Hepatic stellate cell (primary cell): ENCODE measurements at places on chromosomes 1 and 21.

DNA sequence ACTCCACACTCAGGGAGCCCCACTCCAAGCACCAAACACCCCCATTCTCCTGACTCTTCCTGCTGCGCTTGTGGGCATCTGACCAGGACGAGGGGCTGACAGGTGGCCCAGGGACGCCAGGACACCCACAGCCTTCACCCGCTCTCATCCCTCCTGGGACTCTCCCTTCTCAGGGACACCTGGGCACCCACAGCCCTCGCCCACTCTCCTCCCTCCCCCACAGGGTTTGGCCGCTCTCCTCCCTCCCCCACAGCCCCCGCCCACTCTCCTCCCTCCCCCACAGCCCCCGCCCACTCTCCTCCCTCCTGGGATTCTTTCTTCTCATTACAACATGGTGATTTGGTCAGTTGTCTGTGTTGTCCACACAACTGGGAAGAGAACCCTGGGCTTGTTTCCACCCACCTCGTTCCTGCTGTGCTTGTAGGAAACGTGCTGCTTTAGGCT lies 43.4 kb downstream of the PRDM15 start:
- DNase-seq = no peak

DNA sequence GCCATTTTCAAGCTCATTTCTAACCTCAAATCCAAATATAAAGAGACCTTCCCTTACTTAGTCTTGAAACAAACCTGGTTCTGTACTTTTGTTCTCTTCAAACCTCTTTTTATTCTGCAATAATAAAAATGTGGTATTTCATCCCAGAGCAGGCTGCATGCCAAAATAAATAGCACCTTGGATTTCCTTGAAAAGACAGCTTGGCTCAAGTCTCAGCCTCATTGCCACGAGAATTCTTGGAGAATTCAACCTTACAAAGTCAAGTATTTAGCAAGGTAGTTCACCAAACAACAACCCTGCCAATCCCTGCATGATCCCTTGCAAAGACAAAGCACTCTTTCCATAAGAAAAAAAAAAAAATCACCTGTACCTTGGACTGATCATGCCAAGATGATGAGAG lies 33.8 kb downstream of the KANK4 start:
- DNase-seq = no peak

DNA sequence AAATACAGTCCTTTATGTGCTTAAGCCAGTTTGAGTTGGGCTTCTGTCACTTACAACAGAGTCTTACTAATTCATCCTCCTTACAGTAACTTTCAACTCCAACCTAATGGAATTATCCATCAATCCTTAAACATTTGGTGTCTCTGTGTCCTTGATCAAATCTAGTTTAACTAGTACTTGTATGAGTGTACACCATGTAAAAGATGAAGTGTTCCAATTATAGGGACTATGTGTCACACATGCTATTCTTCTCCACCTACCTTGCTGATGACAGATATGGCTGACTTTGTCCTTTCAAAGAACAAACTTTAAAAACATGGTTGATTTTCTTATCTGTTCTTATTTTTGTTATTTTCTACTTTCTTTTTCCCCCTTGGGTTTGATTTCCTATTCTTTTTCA lies 60.4 kb upstream of the NBPF3 start:
- DNase-seq = no peak

GRCh38 chr1:172399756-172400721 lies 20.4 kb upstream of the C1orf105 start:
- DNase-seq = no peak

DNA sequence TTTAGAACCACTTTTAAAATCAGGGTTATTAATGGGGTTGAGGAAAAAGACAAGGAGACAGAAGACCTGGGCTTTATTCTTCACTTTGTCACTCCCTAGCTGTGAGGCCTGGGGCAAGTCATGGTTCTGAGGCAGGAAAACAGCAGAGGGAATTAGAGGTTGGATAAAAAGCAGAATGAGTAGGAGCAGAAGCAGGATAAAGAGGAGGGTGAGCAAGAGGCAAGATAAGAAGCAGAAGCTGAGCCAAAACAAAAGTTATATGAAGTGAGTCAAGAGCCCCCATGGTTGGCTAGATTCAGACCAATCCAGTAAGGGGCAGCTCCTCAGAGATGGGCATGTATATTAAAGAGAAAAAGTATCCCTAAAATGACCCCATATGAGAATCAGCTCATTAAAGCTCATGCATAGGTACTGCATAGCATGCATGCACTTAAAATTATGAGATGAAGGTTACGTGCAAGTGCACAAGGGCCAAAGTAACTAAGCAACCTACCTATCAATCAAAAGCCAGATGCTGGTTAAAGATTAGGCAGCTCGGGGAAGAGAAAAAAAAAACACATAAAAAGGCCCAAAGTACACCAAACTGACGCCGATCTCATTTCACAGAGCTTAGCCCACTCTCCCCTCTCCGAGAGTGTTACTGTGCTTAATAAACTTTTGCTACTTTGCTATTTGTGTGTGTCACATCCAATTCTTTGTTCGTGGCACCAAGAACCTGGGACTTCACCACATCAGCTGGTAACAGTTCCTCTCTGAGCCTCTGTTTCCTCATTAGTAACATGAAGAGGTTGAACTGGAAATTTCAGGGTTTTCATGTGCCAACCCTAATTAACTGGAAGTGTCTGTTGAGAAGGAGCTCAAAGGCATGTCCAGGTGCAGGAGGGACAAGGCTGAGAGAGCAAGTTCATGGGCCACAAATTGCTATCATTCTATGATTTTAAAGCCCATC lies 2.2 kb downstream of the AVPR1B start:
- no peak for DNase-seq

DNA sequence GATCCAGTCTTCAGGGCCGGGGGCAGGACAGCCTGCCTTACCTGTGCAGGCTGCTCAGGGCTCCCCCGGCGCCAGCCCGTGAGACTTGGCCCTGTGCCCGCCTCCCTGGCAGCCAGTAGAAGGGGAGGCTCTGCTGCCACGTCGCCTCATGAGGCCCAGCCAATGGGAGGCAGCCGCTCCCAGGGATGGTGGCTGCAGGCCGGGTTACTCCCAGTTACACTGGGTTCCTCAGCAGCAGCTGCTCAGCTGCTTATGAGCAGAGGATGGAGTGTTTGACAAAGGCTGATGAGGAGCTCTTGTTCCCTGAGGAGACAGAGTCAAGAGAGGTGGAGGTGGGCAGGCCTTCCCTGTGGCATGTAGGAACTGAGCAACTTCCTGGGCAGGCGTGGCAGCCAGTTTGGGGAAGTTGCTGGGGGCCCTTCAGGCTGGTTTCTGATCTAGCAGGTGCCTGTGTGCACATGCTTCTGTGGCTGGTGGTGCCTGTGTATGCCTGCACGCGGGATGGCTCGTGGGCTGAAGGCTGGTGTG lies 5.5 kb downstream of the MFSD2A start:
- no peak for DNase-seq

DNA sequence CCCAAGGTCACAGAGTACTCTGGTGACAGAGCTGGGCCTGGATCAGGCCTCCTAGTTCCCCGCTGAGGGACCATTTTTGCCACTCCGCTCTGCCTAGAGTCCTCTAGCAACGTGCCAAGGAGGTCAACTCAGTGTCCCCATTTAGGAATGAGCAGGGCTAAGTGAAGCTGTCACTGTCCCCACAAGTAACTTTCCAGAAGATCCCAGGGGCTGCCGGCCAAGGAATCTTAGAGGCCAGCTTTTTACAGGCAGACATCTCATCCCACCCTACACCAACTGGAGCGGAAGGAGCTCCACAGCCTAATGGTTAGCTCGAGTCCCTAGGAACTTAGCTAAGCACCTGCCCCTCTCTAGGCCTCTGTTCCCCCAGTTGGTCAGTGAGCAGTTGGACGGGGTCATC lies 59.7 kb downstream of the VWA5B1 start:
- DNase-seq = no peak

GRCh38 chr1:38187552-38187951 lies 141.0 kb upstream of the POU3F1 start:
- DNase-seq = no peak

- no peak for DNase-seq
Measured at GRCh38 chr1:6911021-6911941, 126.0 kb downstream of the CAMTA1 start.

GRCh38 chr1:99207216-99207615 lies 57.1 kb upstream of the PLPPR4 start:
- DNase-seq = no peak

- no peak for DNase-seq
Measured at GRCh38 chr1:116916002-116916401, 6.3 kb downstream of the PTGFRN start.

GRCh38 chr1:244074559-244075171 lies 23.6 kb downstream of the ZBTB18 start:
- DNase-seq = no peak

DNA sequence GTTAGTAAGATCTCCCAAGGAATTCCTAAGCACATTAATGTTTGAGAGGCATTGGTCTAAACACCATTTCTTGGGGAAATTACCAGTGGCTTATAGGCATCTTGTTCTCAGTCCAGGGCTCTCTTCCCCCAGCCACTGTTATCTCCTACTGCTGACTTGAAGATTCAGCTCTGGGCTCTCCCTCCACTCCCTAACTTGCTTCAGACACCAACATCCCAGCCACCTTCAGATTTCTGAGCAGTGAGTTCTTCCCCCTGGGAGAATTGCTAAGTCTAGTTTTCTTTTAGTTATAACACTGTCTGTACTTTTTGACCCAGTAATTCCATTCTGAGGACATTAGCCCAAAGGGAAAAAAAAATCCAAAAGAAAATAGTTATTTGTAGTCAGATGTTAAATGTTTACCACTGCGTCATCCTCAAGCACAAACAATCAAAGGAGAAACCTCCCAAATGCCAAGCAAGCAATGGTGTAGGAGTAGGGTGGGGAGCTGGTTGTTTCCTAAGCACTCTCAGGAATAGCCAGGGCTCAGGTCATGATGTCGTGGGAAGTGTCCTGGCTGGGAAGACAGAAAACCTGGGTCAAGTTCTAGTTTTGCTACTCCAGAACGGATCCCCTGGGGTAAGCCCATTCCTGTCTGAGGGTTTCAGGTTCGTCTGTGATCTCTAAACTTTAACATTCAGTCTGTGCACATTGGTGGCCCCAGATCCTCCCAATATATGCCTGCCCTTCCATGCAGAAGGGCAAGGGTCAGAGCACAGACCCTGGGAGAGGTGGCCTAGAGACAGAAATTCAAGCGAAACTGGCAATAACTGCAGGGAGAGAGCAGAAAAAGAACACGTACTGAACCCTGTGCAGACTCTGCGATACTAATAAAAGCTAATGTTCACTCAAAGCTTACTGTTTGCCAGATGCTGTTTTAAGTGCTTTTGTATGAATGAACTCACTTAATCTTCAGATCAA lies 191.1 kb upstream of the FGGY start:
- no peak for DNase-seq

DNA sequence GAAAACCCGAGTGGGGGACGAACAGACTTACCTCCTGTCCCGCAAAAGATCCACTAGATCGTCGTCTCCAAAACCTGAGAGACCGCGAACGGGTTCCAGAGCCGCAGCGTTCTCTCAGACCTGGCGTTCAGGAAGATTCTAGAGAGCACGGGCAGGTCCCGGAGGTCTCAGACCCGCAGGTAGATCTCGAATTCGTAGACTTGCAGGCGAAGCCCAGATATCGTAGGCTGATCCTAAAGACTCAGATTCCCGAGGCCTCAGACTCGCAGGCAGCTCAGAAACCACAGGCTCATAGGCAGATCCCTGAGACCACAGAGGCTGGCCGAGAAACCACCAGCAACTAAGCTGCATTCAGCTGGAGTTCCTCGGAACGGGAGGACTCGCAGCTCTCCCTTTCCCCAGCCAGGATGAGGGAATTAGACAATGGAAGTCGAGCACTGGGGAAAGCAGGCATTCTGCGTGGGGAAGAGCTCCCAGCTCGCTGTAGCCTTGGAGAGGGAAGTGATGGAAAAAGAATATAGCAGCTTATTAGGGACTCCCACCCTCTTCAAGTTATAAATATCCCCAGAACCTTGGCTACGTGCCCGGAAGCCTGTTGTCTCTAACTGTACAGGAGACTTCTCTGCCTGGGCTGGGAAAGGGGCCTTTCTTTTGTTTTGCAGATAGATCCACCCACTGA lies at the start of gene ZNF436:
TSS of gene ZNF436 (minus strand) at position 502 of the 679 bp plus-strand sequence. CDS start 1,831 bp downstream, outside the sequence.
- peak; percentile 66 for DNase-seq

GRCh38 chr1:94917251-94917650 lies 9.7 kb downstream of the CNN3 start:
- no peak for DNase-seq

DNA sequence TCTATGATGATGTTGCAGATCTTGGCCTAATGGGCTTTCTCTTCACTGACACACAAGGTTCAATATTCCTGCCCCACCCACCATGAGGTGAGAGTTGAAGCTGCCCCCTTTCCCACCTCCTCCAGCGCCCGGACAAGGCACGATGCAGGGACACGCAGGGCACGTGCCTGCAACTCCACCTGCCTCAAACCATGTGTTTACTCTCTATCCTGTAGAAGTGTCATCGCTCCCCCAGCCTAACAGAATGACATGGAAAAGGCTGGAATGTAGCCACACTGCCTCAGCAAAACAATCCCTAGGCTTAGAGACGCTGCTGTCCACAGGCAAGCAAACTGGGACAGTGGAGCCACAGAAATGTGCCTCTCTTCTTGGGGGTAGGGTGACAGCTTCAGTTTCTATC lies 92.9 kb upstream of the SOD1 start:
- DNase-seq = no peak

GRCh38 chr1:215719552-215719951 lies 152.4 kb downstream of the KCTD3 start:
- DNase-seq = no peak

- DNase-seq = peak; percentile 54
Measured at GRCh38 chr21:46459356-46460112, 843 bp downstream of the DIP2A start.

- DNase-seq = no peak
Measured at GRCh38 chr1:200642481-200642880, 21.9 kb upstream of the KIF14 start.

DNA sequence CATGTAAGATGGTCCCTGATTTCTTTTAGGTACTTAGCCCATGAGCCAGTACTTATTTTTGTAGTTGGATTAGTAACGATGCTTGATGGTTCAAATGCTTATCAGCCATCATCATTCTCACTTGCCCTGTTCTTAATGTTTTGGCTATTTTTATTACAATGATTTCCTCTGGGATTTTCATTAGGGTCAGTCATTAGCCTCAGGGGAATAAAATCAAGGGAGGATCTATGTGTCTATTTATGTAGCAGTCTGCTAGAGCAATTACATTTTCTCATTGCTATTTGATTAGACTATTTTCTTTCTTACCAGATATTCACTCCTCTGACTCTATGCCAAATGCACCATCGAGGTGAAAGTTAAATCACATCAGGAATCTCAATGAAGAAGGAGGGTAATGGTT lies 10.9 kb upstream of the CCT8 start:
- no peak for DNase-seq

GRCh38 chr1:30418061-30418938 lies 305.1 kb downstream of the MATN1 start:
- DNase-seq = peak; percentile 2
